ENCODE measurements at places on chromosomes 6 and 20.

DNA sequence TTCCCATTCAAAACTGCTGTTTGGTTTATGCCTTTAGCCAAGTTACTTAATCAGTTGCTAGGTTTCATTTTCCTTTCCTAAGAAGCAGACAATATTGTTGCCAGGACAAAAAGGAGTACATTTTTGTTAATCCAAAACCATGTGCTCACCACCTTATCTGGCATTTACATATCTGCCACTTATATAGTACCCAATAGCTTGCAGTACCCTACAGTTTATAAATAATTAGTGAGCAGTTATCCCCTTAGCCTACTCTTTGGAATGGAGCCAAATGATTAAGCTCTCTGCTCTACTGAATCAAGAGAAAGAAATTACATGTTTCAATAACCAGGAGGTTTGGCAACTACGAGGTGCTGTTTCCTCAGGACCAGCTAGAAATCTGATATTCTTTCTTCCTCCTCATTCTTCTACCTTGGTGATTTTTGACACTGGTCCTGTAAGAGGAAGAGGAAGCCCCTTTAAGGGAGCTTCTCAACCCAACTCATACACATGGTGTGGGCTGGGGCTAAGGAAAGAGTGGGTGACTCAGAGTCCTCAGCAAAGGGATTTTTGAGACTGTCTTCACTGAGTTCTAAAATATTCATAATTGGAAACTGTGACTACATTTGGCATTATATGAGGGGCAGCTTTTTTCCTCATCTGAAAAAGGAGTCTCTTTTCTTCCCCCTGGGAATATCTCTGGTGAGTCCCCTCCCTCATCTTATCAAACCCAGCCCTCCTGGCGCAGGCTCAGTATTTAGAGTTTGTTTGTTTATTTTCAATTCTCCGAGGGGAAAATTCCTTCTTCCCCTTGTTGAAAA lies 1.5 kb downstream of the ZNFX1 start:
- no peak for DNase-seq

DNA sequence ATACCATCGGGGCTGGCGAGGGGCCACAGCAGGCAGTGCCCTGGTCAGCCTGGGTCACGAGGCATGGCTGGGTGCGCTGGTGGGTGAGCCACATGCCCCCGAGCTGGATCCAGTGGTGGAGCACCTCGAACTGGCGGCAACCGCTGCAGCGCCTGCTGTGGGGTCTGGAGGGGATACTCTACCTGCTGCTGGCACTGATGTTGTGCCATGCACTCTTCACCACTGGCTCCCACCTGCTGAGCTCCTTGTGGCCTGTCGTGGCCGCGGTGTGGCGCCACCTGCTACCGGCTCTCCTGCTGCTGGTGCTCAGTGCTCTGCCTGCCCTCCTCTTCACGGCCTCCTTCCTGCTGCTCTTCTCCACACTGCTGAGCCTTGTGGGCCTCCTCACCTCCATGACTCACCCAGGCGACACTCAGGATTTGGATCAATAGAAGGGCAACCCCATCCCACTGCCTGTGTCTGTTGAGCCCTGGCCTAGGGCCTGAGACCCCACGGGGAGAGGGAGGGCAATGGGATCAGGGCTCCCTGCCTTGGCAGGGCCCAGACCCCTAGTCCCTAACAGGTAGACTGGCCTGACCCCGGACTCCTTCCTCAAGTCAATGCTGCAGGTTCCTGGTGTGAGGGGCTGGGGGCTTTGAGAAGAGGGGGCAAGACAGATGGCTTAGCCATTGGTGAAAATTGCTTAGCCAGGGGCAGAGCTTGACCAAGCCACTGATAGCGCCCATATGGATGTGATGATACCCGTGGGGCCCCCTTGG lies 598 bp downstream of the TMEM239 start:
- DNase-seq = no peak

GRCh38 chr6:163405412-163406309 lies 8.9 kb upstream of the QKI start:
- DNase-seq = no peak

GRCh38 chr20:14717134-14717999 lies 380.0 kb upstream of the FLRT3 start:
- DNase-seq = no peak

Measured in effector memory CD8-positive, alpha-beta T cell (primary cell).